Activated naive CD8-positive, alpha-beta T cell treated with anti-CD3 and anti-CD28 coated beads, Interleukin-2, amount 50 U/mL, for 24 hours (primary cell): ENCODE measurements at places on chromosomes 7 and 10.

GRCh38 chr7:70711452-70711851 is 420.5 kb upstream of the GALNT17 start:
- H3K4me3 ChIP-seq: no peak overlapping the region
- peaks cover 3% of the 10 kb centered on the region for H3K36me3 ChIP-seq
- H3K27ac ChIP-seq: no peak overlapping the region
- no peak for DNase-seq
- H3K4me1 ChIP-seq: no peaks in the 10 kb centered on the region

DNA sequence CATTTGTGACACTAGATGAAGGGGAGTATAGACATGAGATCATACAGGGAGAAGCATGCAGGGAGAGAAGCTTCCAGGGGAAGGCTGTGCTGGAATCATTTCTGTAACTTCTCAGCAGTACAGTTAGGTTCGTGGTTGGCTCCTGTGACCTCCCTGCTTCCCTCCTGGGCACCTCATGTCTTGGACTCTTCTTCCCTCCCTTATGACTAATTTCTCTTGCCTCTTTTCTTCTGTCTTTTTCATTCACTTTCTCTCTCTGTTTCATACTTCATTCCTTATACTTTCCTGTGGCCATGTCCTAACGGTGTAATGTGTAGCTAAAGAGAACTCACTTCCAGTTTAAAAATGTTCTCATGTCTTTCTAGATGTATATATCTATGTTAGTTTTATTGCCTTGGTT is 19.1 kb upstream of the HKDC1 start:
- no peak overlapping the region for H3K4me3 ChIP-seq
- H3K27ac ChIP-seq: peak overlapping the region; percentile 46
- H3K4me1 ChIP-seq: peaks cover 27% of the 10 kb centered on the region
- no peak for DNase-seq
- H3K36me3 ChIP-seq: peaks cover 34% of the 10 kb centered on the region

- H3K27me3 ChIP-seq: no peaks in the 10 kb centered on the region
- H3K36me3 ChIP-seq: peaks cover 35% of the 10 kb centered on the region
- H3K4me3 ChIP-seq: peak within 1 kb of the TSS; percentile 89
- peaks cover 64% of the 10 kb centered on the region for H3K4me1 ChIP-seq
- H3K27ac ChIP-seq: peak within 1 kb of the TSS; percentile 89
These were observed at the start of gene PIK3CG for GRCh38 chr7:106865130-106866041. Gene PIK3CG (plus strand): TSS chr7:106865282. CDS start chr7:106867562, 2,280 bp downstream.

DNA sequence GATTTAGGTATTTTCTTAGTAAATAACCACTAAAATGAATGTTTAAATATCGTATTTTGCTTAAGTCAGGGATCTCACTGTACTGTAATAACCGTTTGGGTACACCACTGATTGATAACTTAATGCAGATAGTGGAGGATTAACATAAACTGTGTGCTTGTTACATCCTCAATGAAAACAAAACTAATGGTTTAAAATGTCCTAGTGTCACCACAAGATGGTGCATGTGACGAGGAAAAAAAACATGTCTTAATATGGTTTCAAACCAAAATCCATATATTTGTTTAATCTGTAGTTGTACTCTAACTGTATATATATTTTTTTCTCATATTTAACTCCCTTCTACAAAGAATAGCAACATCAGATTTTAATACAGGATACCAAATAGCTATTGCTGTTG is 19.2 kb downstream of the ARMC10 start:
- H3K4me1 ChIP-seq: no peaks in the 10 kb centered on the region
- DNase-seq: no peak
- no peak overlapping the region for H3K4me3 ChIP-seq
- no peaks in the 10 kb centered on the region for H3K27me3 ChIP-seq
- H3K27ac ChIP-seq: no peak overlapping the region

- no peak for DNase-seq
- H3K4me1 ChIP-seq: no peaks in the 10 kb centered on the region
- no peaks in the 10 kb centered on the region for H3K36me3 ChIP-seq
- no peak overlapping the region for H3K27ac ChIP-seq
- H3K4me3 ChIP-seq: no peak overlapping the region
- H3K27me3 ChIP-seq: no peaks in the 10 kb centered on the region
These were observed 59.4 kb downstream of the PLCE1 start for GRCh38 chr10:94052866-94053791.

- H3K4me3 ChIP-seq: no peak overlapping the region
- H3K27ac ChIP-seq: no peak overlapping the region
- no peaks in the 10 kb centered on the region for H3K4me1 ChIP-seq
- no peaks in the 10 kb centered on the region for H3K27me3 ChIP-seq
- H3K36me3 ChIP-seq: no peaks in the 10 kb centered on the region
These were observed 163.9 kb downstream of the CACNB2 start for GRCh38 chr10:18303851-18304801.

GRCh38 chr10:80569131-80569895 is 31.6 kb downstream of the SH2D4B start:
- no peaks in the 10 kb centered on the region for H3K36me3 ChIP-seq
- no peaks in the 10 kb centered on the region for H3K4me1 ChIP-seq
- H3K4me3 ChIP-seq: no peak overlapping the region
- H3K27me3 ChIP-seq: peaks cover 1% of the 10 kb centered on the region
- H3K27ac ChIP-seq: no peak overlapping the region
- DNase-seq: no peak

DNA sequence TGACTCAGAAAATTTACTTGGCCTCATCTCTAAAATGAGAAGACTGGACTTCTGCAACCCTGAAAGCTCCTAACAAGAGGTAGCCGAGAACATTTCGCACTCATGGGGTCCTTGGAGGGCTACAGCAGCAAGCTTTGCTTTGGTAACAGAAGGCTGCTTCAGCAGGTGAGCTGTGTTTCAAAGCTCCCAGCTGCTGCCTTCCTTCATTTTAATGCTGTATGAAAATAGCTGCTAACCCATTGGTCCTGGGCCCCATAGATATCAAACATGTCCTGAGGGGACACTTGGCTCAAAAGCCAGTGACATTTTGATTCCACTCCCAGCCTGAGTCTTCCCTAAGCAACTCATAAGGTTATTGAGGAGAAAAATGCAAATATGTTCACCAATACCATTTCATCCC is 14.3 kb upstream of the MALSU1 start:
- no peak for DNase-seq
- peaks cover 10% of the 10 kb centered on the region for H3K4me1 ChIP-seq
- peaks cover 2% of the 10 kb centered on the region for H3K27me3 ChIP-seq
- no peak overlapping the region for H3K27ac ChIP-seq
- H3K4me3 ChIP-seq: no peak overlapping the region

DNA sequence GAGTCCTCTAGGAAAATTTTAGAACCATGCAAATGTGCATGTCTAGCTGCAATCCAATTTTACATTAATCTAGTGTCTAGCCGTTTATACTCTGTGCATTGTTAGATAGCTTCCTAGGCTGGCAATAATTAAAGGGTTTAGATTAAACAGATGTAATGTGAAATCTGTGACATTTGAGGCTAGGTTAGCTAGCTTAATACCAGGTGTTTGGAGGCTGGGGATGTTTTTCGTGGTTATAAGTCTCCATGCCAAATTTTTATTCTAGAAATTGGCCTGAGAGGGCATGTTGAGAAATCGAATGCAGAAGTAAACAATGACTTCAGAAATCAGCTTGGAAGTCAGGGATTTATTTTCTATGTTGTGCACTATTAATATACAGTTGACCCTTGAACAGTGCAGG is 94.2 kb downstream of the ST7 start:
- DNase-seq: no peak
- no peak overlapping the region for H3K27ac ChIP-seq
- no peak overlapping the region for H3K4me3 ChIP-seq
- no peaks in the 10 kb centered on the region for H3K36me3 ChIP-seq
- H3K27me3 ChIP-seq: no peaks in the 10 kb centered on the region
- peaks cover 30% of the 10 kb centered on the region for H3K4me1 ChIP-seq

DNA sequence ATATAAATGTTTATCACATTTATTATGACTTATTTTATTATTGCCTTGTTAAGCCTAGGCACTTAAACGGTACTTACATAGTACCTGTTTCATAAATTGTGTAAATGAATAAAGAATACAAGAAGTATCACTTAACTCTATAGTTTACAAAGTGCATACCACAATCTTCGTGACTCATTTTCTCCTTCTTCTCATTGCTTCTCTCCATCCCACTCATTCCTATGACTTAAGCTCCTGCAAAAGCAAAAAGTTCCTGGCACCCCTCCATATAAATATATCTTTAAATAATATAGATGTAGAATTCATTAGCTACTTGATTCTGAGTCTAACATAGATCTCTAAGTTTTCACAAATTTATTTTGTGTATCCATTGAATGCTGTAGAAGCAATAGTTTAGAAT is 1382.0 kb upstream of the CELF2 start:
- no peak overlapping the region for H3K4me3 ChIP-seq
- H3K27me3 ChIP-seq: peaks cover 2% of the 10 kb centered on the region
- H3K4me1 ChIP-seq: no peaks in the 10 kb centered on the region
- DNase-seq: no peak
- no peak overlapping the region for H3K27ac ChIP-seq
- H3K36me3 ChIP-seq: no peaks in the 10 kb centered on the region

GRCh38 chr7:24921362-24921679 is 58.7 kb downstream of the OSBPL3 start:
- no peaks in the 10 kb centered on the region for H3K27me3 ChIP-seq
- peaks cover 8% of the 10 kb centered on the region for H3K36me3 ChIP-seq
- H3K4me1 ChIP-seq: peaks cover 90% of the 10 kb centered on the region
- DNase-seq: no peak

DNA sequence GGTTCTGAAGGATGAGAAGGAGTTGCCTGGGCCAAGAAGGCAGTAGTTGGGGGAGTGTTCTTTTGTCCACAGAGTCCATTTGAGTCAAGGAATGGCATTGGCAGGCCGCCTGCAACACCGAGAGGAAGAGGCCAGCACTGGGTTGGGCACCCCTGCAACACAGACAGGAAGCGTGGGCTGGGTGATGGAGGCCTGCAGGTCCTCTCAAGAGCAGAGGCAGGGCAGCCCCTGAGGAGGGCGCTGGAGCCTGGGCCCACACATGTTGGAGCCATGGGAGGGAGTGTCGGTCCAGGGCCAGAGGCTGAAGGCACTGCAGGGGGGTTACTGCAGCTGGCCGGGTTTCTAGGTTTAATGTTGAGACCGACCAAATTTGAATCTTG is 137.3 kb downstream of the PTPN20 start:
- peak; percentile 18 for DNase-seq
- no peaks in the 10 kb centered on the region for H3K36me3 ChIP-seq
- peaks cover 16% of the 10 kb centered on the region for H3K4me1 ChIP-seq
- H3K27ac ChIP-seq: no peak overlapping the region
